ENCODE measurements at places on chromosomes 3 and 15. TPM values are rescaled to one million over a fixed set of nuclear protein-coding genes. Genes with fewer than 3 reads are reported as not detected.

- DNase-seq, result no peak
These were observed 49.2 kb downstream of the ALCAM start for GRCh38 chr3:105415951-105416350.

DNA sequence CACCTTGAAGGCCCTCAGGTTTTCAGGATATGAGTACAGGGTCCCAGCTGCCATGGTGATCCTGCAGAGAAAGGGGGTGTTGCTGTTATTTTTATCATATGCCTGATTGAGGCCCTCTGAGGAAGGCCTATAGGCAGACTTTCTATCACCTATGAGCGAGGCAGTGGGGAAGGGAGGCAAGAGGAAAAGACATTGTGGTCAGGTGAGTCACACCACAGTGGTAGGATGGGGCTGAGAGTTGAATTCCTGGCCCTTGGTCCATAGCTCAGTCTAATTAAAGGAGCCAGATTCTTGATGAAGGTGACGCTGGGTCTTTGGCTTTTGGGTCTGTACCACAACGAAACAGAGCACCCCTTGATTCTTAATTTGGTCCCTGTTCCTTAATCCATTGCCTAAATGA is 72.7 kb downstream of the ZNF621 start:
- no peak for DNase-seq

- no peak for DNase-seq
These were observed 19.3 kb upstream of the ZNF148 start for GRCh38 chr3:125394406-125394805.

GRCh38 chr3:194938845-194939531 is 253.3 kb downstream of the FAM43A start:
- no peak for DNase-seq

GRCh38 chr15:60397772-60398445 is at the start of gene ANXA2:
Gene ANXA2 (minus strand): TSS chr15:60397986. CDS start chr15:60386075, 11,911 bp downstream.
- DNase-seq, result no peak

DNA sequence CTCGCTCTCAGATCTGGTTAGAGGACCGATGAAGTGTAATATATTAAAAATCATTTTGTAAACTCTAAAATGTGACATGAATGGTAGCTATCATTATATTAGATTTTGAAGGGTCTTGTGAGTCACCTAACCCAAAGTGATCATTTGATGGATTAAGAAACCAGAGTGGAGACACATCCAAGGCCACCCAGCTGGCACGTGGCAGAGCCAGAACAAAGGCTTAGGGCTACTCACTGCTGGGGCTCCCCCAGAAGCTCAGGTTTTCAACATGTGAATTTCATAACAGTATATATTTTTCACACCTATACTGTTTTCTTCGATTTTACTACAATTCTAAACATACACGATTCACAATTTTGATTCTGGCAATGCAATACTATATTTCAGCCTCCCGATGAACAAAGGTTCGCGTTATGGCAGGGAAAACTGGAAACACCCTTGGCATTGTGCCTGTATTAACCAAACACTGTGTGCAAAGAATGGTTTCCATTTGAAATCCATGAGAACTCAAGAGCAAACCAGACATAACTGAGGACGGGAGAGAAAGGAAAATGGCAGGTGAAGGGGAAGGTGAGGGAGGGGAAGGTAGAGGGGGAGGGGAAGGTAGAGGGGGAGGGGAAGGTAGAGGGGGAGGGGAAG is 88.9 kb downstream of the ADAMTS17 start:
- DNase-seq, result no peak

GRCh38 chr3:145889730-145890129 is 271.3 kb downstream of the PLOD2 start:
- no peak for DNase-seq

- DNase-seq, result no peak
These were observed 53.0 kb upstream of the STXBP5L start for GRCh38 chr3:120854908-120855526.

DNA sequence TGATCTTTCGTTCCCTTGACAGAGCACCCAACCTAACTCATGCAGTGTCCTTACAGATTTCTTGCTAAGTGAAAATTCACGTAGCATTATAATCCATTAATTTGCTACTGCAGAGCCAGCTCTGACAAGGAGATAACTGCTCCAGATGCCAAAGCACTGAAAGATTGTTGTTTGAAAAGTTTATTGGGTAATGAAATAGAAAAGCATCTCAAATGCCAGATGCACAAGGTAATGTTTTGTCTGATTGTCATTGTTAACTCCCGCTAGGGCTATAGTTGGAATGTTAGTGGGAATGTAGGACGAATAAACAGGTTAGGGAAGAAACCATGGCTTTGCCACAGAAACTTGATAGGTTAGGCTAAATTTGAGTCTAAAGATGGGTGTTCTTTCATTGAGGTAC is 20.2 kb upstream of the SLC2A2 start:
- DNase-seq, result no peak

DNA sequence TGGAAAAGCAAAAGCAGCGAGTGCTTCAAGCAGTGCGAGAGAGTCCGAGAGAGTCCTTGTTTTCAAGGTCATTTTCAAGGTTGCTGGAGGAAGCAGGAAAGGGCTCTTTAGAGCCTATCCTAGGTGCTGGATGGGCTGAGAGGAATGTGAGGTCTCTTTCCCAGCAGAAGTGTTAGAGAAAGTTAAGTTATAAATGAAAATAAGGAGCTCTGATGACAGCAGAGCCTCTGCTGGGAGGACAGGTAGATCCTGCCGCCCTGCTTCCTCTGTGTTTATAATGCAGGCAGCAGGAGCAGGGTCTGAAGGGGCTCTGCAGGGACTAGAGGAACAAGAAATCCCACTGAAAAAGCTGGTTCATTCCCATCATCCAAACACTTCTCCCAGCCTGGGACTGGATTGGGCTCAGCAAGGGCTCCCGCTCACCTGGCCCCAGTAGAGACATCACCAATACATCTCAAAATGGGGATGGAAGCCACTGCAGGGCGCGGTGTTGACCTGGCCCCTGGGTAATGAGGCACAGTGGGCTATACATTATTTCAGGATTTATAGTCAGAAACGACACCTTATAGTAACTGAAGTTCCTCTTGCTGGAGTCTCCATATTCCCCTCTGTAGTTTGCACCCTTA is 41.5 kb upstream of the RAB6B start:
- DNase-seq, result no peak

DNA sequence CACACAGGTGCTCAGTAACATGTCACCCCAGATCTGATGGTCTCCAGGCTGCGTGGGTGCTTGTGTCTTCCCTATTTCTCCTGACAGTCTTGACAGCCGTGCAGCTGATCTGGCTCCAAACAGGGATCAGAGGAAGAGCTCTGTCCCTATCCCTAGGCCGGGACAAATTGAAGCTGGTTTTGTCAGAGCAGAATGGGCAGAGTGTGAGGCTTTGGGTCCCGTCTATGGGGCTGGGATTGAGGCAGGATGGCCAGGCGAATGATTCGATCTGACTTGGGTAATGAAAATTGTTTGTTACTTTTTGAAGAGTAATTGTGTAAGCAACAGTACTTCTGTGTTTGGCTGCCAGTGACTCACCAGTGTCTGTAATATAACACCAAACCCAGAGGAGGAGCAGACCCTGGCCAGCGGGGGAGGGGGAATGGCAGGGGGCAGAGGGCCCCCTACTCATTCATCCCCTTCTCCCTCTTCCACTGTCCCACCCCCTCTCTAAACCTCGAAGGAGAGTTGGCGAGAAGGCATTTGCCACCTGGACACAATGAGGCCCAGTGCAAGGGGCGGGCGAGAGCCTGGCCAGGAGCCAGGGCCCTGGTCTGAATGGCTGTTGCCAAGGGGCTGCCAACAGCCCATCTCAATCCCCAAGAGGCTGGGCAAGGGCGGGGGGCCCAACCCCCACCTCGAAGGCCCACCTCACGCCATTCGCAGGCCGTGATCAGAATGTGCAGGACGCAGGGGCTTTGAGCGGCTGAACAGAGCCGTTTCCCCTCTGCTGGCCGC is 4.9 kb upstream of the MAGEF1 start:
- DNase-seq, result no peak

DNA sequence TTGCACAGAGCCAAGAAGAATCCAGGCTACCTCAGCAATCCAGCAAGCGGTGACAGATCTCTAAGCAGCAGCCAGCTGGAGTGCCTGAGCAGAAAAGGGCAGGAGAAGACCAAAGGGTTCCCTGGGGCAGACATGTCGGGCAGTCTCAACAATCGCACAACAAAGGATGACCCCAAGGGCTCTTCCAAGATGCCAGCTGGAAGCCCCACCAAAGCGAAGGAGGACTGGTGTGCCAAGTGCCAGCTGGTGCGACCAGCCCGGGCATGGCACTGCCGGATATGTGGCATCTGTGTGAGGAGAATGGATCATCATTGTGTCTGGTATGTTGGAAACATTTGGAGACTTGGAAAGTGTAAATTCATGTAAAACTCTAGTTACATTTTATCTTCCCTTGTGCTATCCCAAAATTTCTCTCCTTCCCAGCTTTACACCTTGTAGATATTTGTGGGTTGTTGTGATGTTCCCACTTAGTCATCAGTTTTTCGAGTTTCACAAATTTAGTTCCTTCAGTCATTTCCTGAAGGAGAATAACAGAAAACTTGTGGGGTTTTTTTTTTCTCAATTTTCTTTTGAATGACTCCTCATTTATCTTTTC is 6.4 kb downstream of the ZDHHC23 start:
- DNase-seq, result no peak

GRCh38 chr15:94052711-94053110 is 178.7 kb upstream of the MCTP2 start:
- DNase-seq, result no peak

DNA sequence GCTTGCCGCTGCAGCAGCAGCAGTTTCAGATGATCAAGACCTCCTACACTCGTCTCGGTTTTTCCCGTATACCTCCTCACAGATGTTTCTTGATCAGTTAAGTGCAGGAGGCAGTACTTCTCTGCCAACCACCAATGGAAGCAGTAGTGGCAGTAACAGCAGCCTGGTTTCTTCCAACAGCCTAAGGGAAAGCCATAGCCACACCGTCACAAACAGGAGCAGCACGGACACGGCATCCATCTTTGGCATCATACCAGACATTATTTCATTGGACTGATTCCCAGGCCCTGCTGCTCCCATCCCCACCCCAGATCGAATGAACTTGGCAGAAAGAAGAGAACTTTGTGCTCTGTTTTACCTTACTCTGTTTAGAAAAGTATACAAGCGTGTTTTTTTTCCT is 17.6 kb downstream of the CALML4 start:
- DNase-seq, result no peak

DNA sequence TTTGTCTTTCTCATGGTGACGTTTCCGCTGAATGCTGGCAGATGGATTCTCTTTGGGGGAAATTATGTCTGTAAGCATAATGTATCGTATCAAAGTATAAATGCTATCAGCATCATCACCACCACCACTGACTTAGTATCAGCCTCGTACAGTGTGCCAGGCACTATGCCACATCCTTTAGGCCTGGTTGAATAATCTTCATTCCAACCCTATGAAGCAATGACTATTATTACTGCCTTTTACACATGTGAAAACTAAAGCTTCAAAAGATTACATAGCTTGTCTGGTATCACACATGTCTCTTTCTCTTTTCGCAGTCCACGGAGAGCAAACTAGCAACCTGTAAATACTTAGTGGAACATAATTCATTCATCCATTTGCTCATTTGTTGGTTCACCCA is 166.7 kb upstream of the PRICKLE2 start:
- DNase-seq, result no peak

DNA sequence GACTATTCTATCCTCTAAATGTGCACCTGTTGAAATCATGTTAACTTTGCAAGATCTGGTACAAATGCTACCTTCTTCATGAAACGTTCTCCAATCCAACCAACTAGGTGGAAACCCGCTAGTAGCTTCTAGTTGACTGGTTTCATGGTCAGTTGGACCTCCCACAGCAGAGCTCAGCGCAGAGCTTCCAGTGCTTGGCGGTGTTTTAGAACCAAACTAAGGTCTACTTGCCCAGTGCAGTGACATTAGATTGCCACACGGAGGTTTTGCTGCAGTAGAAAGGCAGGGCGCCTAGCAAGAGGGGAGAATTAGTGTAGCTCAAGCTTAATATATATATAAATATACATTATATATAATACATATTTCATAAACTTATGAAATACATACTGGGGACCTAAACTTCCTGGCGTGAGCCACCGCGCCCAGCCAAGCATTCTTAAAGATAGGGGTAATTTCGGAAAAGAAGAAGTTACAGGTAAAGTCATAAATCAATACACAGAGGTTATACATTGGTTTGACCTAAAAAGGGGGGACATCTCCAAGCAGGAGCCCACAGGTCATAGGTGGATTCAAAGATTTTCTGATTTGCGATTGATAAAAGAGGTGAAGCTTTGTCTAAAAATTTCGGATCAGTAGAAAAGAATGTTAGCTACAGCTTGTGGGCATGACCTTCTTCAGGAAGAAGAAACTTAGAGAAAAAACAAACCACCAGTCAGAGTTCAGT is 2.1 kb upstream of the OXSR1 start:
- no peak for DNase-seq

DNA sequence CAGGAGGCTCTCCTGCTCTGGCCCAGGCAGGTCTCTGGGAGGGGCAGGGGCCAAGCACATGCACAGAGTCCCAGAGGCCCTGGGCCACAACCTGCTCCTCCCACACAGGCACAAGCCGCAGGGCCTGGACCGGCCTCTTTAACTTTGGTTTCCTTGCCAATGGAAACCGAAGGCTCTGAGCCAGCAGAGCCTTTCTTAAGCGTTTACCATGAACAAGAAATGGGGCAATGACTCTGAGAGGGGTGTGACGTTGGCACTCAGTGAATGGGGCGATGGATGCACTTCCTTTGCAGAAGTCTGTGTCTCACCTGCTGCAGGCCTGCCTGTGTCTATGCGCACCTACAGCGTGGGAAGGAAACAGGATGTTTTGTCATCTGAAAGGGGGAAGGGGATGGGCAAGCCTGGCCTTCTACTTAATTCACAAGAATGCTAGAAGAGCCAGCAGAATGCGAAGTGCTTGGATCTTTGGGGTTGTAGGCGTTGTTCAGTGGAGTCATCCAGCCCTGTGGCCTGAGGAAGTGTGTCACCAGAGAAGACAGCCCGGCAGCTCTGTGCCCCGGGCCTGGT is 41.8 kb downstream of the IFT122 start:
- no peak for DNase-seq

- DNase-seq, result no peak
These were observed 70.9 kb upstream of the ST8SIA2 start for GRCh38 chr15:92322566-92323355.

DNA sequence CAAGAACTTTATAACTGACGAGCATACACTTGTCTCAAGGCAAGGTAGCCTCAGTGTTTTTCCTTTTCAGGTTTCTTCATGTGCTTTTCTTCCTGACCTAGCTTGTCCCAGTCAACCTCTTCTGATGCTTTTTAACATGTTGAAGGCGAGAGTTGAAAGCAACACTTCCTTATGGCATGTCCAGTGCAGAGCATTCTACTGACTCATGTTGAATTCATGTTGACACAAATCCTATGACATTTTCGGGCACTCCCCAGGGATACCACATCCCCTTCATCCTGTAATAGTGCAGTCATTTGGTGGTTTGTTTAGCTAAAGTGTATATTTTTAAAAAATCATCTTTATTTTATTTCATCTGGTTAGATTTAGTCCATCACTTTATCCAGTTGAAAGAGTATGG is 75.9 kb upstream of the CBLB start:
- DNase-seq, result no peak

GRCh38 chr15:56616551-56616950 is 116.8 kb downstream of the ZNF280D start:
- no peak for DNase-seq

The GATM gene
- 4.7 TPM for total RNA-seq

The GPR160 gene
- 11.0 TPM for total RNA-seq

The ABHD5 gene
- total RNA-seq, result 23.0 TPM

The GRAMD2A gene
- total RNA-seq, result 1.8 TPM

The COX5A gene
- total RNA-seq, result 219 TPM

The RTP1 gene
- not detected for total RNA-seq

The ISL2 gene
- total RNA-seq, result 0.69 TPM

The PFKFB4 gene
- total RNA-seq, result 8.8 TPM

The CYB561D2 gene
- 38.5 TPM for total RNA-seq

The CRBN gene
- total RNA-seq, result 18.7 TPM

Data from epithelial cell of proximal tubule (primary cell).